ENCODE measurements at places on chromosomes 12 and 14.

GRCh38 chr12:108335349-108336119, 3.6 kb downstream of the CMKLR1 start:
- DNase-seq = no peak

DNA sequence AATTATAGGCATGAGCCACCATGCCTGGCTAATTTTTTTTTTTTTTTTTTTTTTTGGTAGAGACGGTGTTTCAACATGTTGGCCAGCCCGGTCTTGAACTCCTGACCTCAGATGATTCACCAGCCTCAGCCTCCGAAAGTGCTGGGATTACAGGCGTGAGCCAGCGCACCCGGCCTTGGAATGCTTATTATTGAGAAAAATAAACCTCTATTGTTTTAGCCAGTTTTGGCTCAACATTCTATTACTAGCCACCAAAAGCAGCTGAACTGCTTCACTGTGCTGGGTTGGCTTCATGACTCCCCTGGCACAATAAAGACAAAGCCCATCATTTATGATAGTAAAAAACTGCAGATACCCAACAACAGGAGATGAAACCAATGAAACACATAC, 93.5 kb upstream of the CEP83 start:
- DNase-seq = no peak

- DNase-seq = no peak
Measured at GRCh38 chr14:22200977-22201605, 387.9 kb downstream of the DAD1 start.

GRCh38 chr12:89475203-89475990, 49.2 kb downstream of the GALNT4 start:
- no peak for DNase-seq

- no peak for DNase-seq
Measured at GRCh38 chr12:12673296-12673695, 22.7 kb downstream of the GPR19 start.

- DNase-seq = no peak
Measured at GRCh38 chr14:63296060-63296563, 22.6 kb downstream of the GPHB5 start.

GRCh38 chr12:64323476-64324225, 66.9 kb downstream of the C12orf56 start:
- no peak for DNase-seq

- no peak for DNase-seq
Measured at GRCh38 chr12:54424224-54424623, 5.2 kb upstream of the ITGA5 start.

DNA sequence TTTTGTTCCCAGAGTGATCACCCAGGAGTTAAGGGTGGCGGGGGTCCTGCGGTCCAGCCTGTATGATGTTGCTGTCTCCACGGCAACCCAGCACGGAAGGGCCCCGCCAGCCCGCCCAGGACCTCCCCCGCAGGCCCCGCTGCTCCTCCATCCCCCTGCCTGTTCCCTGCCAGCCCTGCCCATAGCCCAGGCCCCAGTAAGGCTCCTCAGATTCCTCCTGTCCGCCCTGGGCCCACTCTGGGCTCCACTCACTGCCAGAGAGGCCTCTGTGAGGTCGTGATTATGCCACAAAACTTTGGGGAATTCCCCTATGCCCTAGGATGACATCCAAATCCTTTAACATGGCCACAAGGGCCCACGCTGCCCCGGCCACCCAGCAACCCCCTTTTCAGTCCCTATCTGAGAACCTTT, 20.8 kb downstream of the HSP90AA1 start:
- no peak for DNase-seq

DNA sequence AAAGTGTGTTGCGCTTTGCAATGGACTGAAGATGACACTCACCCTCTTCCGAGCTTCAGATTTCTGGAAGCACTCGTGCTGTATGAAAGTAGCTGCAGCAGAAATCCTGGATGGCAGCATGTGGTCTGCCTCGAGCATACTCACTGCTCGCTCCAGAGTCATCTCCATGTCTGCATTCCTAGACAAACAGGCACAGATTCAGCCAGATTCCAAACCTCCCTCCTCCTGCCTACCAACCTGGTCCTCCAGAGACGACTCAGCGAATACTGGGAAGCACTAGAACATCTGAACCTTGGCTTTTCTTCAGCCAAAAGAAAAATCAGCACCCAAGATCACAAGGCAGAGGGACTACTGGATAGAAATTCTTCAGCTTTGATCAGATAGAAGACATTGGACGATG, 27.7 kb downstream of the PKP2 start:
- no peak for DNase-seq

DNA sequence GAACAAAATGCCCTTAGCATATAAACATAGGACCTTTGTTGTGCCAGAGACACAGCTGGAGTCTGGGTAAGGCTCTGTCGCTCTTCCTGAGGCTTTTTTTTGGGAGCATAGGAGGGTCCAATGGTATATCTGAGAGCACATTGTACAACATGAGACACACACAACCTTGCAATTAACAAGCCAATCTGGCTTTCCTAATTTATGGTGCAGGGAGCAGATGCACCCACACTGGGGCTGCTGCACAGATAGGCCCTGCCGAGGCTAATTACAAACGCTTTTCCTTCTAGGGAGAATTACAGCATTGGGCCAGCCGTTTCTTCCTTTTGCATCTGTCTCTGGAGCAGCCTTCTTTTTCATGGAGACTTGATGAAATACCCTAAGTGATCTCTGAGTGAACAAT, 75.0 kb upstream of the OVCH1 start:
- DNase-seq = no peak

- DNase-seq = no peak
Measured at GRCh38 chr14:72616811-72617210, 277.1 kb downstream of the DPF3 start.

- DNase-seq = no peak
Measured at GRCh38 chr14:95710106-95710505, 3.8 kb downstream of the TCL1A start.

GRCh38 chr12:29167988-29168387, 18.9 kb downstream of the FAR2 start:
- DNase-seq = no peak

DNA sequence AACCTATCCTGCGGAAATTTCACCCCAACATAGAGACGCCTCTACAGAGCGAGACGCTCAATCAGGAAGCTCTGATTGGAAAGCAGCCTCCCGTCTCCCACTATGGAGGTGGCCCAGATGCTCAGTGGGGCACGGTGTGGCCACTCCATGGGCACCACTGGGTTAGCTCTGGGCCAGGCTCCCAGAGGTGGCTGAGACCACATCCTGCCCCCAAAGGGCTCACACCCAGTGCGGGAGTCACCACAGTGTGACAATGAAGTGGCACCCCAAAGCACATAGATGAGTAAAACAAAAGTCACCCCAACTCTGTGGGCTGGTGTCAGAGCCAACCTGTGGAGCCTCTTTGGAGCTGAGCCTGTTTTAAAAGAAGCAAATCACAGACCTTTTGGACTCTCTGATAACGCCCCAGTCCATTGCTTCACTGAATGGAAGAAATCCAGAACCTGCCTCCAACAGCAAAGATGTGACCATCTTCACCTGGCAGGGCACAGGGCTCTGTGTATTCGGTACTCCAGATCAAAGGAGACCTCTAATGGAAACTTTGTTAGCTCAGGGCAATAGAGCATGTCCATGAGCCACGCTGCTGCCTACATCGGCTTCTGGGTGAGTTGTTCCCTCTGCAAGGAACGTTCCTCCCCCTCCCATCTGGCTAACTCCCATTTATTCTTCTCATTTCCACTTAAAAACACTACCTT, 19.6 kb downstream of the CLMN start:
- DNase-seq = no peak

DNA sequence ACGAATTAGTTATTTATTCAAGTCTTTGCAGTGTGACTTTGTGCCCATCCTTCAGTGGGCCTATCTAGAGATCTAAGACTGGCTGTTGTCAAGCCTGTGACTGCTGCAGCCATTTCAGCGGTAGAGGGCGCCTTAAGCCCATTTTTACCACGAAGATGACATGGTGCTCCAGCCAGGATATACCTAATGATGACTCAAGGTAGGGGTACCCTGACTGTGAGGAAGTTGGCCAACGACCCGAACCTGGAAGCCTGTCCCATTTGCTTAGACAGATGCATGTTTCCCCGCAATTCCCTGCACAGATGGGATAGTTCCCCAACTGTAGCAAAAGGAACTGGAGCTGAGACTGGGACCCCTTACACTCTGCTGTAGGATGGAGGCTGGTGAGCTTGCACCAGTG, 41.3 kb downstream of the RAB3IP start:
- no peak for DNase-seq

GRCh38 chr12:12919666-12920435, 28.5 kb downstream of the GPRC5A start:
- no peak for DNase-seq

DNA sequence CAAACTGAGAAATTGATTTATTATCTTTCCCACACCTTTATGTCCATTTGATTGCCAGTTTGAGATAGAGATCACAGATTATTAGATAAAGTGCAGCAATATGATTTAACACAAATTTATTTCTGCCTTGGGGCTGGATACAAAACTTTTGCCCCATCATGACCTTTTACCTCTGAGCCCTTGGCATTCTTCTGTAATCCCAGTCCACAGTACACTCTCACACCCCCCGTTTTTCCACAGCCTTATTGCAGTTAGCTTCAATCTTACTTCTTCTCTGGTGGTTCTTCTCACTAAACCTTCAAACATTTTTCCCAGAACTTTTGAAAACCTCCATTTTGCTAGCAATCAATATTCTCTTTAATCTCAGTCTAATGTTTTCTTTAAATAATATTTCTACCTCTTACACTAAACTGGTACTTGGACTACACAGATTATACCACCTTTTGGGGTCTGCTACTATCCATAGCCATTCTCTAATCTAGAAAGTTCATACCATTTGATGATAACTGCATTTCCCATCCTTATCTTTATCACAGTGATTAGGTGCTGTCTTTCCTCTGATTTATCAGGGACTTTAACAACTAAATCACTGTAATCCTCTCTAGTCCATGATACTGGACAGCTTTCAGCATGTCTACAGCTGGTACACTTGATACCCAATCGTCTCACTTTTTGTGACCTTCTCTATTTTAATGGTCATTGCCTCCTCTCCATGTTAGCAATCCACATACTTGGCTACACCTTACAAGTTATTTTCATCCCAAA, 186.7 kb upstream of the PDE3A start:
- no peak for DNase-seq

- no peak for DNase-seq
Measured at GRCh38 chr12:127247937-127248336, 1019.0 kb upstream of the TMEM132C start.

GRCh38 chr14:34817768-34818167, 57.4 kb downstream of the BAZ1A start:
- no peak for DNase-seq

DNA sequence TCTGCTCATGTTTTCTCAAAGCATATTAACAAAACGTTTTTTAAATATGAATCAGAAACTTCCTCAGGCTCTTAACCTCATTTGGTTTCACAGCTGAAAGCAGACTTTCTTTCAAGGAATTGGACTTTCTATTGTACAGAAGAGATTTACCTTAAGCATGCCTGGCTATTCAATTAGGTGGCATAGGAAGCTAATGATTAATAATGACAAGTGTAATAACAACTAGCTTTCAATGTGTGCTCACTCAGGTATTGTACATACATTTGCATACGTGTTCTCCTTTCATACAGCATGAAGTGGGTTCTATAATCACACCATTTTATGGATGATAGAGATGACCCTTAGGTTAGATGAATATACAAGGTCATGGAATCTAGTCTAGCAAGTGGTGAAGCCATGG, 115.7 kb downstream of the ANO6 start:
- DNase-seq = no peak

- no peak for DNase-seq
Measured at GRCh38 chr14:64704743-64705380, 638 bp downstream of the PLEKHG3 start.

DNA sequence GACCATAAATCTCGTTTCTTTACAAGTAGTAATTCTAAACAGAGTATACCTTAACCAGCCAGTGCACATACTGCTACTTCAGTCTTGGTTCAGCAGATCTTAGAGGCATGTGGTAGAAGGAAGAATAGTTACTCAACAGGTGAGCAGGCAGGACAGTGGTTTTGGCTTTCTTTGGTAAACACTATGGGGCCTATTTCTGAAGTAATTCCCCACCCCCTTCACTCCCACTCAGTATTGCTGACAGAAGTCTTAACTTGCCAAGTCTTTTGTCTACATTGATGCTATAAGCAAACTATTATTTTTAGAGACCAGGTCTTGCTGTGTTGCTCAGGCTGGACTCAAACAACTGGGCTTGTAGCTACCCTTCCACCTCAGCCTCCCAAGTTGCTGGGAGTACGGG, 68.5 kb downstream of the FBXO34 start:
- no peak for DNase-seq

GRCh38 chr12:119613319-119613936, 19.9 kb downstream of the TMEM233 start:
- DNase-seq = no peak

DNA sequence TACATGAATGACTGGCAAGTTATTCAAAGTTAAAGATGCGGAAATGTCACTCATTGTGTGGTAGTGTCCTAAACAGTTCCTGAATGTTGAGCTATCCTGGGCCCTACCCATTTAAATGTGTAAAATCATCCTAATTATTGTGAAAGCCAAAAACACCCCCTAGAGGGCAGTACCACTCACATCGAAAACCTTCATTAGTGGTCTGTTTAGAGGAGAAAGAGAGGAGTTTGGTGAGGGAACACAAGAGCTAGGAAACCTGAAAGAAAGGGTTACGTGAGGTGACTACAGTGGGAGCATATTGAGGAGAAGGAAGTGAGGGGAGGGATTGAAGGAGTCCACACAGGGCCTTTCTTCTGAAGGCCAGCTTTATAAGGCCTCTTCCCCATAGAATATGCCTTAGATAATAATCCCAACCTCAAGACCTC, 2.5 kb upstream of the TEP1 start:
- DNase-seq = no peak

DNA sequence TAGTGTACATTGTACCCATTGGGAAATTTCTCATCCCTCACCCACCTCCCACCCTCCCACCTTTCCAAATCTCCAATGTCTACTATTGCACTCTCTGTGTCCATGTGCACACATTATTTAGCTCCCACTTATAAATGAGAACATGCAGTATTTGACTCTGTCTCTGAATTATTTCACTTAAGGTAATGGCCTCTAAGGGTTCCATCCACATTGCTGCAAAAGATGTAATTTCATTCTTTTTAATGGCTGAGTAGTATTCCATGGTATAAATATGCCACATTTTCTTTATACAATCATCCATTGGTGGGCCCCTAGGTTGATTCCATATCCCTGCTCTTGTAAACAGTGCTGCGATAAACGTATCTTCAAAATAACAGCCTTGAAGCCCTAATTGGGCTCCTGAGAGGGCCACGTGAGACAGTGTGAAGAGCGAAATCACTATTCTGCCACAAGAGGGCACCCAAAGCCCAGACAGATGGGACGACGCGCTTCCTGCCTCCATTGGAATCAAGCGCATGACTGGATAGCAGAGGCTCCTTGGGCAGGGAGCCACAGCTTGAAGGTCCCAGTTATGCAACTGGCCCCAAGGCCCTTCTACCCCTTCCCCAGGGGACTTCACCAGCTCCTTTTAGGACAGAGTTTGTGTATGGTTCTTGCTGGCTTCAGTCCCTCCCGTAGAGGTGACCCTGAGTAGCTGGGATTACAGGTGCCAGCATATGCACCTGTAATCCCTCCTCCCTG, 21.3 kb upstream of the CD27 start:
- no peak for DNase-seq

Measured in activated B cell treated with CpG ODN at 0.5 μM for 24 hours (primary cell).